GM13977 (cell line): ENCODE measurements at places on chromosomes 6 and 20.
A peak's percentile ranks its signal among the peaks of the same experiment; 100 is the strongest.

DNA sequence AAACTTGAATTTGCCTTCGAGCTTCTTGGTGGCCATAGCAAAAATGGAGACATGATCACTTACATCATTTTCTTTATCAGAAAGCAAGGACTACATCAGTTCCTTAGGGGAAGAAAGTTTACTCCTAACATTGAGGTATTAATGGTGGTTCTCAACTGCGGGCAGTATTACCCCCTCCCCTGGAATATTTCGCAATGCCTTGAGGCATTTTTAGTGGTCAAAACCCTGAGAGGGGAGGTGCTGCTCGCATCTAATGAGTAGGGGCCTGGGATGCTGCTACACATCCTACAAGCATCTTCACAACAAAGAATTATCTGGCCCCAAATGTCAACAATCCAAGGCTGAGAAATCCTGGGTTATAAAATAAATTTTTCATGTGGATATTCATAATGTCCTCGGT, 222.2 kb upstream of the TSHZ2 start:
- no peak for DNase-seq

DNA sequence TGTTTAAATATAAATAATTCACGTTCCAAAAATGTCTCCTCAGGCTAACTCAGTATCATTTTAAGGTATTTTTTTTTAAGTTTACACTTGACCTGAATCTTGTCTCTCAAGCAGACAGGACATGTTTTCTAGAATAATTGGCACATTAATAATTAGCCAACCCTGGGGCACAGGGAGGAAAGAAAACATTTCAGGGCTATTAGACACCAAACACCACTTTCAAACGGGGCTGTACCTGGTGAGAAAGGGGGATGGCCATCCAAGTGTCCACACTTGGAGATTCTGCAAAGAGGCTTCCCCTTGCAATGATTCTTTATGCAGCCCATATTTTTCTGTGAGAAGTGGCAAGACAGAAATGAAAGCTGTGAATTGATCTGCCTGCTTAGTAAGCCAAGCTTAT, 560.8 kb downstream of the CD109 start:
- no peak for DNase-seq

- no peak for DNase-seq
Observed at GRCh38 chr6:128784266-128784665, 98.7 kb upstream of the LAMA2 start.

DNA sequence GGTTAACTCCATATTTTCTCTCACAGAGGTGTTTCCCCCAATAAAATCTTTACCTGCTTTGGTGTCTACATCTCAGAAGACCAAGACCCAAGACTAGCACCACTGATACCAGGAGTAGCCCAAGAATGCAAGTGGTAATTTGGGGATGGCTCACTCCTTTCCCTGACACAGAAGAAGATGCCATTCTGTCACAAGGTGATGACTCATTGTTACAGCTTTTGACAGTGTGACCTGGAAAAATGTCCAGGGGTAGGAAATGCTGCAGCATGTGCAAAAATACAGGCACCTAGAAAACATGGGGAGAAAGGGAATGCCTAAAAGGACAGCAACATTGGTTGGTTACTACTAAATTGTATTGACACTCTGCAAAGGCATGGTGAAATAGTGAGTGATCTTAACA, 254.0 kb upstream of the GJE1 start:
- DNase-seq: no peak

DNA sequence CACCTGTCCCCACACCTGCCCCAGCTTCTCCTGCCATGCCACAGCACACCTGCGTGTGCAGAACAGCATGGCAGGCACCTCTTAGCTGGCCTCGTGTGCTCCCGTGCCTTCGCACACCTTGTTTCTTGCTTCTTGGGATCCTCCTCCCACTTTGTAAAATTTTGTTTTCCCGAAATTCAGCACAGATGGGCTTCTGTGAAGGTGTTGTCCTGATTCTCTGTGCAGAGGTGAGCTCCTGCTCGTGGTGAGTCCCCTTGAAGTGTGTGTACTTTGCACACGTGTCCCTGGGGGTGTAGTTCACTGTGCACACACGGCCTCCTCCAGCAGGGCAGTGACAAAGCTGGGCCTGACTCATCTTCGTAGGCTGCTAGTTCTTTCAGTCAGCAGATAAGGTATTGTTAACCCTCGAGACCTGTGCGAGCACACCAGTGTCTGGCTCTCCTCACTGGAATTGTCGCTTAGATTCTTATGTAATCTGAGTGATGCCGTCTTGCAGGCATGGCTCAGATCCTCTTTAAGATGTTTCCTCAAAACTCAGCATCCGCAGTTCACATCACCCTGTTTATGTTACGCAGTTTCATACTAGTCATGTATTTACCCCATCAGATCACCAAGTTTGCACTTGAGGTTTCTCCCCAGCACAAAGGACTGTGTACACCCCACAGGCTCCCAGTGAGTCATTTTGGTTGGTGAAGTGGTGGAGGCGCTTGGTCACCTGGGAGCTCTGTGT, 77.7 kb downstream of the CDYL start:
- no peak for DNase-seq

DNA sequence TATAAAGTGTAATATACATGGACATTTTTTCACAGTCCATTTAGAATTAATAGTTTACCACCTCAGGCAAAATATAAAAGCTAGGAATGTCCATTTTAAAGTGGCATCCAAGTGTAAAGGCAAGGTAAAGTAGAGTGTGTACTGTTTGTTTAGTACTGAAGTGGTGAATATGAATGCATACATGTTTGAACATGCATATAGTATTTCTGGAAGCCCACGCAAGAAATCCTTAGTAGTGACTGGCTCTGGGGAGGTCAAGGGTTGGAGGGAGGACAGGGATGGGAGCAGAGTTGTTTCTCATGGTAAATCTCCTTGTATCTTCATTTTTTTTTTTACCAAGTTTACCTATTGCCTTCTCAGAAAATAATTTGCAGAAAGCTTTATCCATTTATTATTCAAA, 129.2 kb downstream of the UNC5CL start:
- no peak for DNase-seq

DNA sequence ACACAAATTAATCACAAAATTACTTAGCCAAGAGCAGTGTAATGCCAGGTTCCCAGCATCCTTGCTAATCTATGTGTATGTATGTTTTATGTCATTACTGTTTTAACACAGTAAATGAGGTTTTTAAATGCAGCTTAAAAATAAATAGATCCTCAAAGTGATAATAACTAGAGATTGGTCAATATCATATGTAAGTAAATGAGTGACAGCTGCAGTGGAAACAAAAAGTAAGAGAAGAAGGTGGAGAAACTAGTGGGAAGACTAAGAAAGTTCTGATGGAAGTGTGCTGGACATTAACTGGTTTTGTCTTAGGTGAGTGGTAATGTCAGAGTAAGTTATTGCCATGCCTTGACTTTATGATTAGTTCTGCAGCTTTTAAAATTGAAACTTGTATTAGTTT, 1.9 kb upstream of the GJB7 start:
- no peak for DNase-seq

GRCh38 chr6:143005816-143006215, 54.9 kb upstream of the AIG1 start:
- DNase-seq: no peak

GRCh38 chr6:80223743-80224212, 117.3 kb downstream of the BCKDHB start:
- DNase-seq: no peak

- DNase-seq: no peak
Observed at GRCh38 chr6:118383924-118384323, 164.2 kb upstream of the PLN start.

- no peak for DNase-seq
Observed at GRCh38 chr6:96721227-96721626, 116.0 kb downstream of the GPR63 start.

DNA sequence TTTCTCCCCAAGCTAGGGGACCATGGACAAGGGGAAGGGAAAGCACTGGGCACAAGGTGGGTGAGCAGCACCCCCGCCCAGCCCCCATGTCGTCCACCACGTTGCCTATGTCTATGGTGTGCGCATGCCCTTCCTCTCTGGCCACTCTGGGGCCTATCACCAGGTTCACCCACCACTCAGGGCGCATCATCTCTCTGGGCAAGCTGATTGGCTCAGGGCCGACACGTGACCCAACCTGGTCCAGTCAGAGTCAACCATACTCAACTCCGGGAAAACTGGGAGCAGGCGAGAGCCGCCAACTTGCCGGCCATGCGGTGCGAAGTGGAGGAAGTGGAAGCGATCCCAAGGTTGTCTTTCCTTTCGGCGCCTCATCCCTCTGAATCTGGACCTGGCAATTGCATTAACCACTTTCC, 25.9 kb downstream of the ACSS1 start:
- DNase-seq: no peak

- peak; percentile 70 for DNase-seq
Observed at GRCh38 chr6:34391786-34392496, 528 bp downstream of the NUDT3 start.

- DNase-seq: no peak
Observed at GRCh38 chr6:155638200-155638599, 182.6 kb upstream of the NOX3 start.

DNA sequence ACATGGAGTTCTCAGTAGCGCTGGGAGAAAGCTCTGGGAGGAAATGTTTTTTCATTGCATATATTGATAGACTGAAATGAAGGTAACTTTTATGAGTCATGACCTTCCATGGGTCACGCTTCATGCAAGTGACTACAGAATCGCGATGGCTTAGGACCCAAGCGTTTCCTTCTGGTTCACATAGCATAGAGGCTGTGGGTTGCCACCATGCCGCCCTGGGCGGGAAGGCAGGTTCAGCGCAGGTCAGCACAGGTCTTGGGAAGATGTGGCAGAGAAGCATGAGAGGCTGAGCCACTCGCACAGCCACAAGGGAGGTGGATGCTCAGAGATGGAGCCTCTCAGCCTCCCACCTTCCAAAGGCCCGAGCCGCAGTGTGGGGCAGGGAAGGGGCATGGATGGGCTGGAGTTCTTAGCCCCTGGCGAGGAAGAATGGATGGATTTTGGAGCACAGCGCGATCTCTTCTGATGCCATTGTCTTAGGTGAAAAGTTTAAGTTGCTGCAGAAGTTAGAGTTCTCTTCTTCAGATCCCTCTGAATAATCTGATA, 219.5 kb downstream of the SMOC2 start:
- no peak for DNase-seq

- no peak for DNase-seq
Observed at GRCh38 chr20:41632896-41633295, 14.7 kb upstream of the CHD6 start.
